ENCODE measurements at places on chromosomes 5 and 9.
A peak's percentile ranks its signal among the peaks of the same experiment; 100 is the strongest.

- no peak for DNase-seq
These were observed 88.6 kb upstream of the GABRP start for GRCh38 chr5:170694911-170695310.

DNA sequence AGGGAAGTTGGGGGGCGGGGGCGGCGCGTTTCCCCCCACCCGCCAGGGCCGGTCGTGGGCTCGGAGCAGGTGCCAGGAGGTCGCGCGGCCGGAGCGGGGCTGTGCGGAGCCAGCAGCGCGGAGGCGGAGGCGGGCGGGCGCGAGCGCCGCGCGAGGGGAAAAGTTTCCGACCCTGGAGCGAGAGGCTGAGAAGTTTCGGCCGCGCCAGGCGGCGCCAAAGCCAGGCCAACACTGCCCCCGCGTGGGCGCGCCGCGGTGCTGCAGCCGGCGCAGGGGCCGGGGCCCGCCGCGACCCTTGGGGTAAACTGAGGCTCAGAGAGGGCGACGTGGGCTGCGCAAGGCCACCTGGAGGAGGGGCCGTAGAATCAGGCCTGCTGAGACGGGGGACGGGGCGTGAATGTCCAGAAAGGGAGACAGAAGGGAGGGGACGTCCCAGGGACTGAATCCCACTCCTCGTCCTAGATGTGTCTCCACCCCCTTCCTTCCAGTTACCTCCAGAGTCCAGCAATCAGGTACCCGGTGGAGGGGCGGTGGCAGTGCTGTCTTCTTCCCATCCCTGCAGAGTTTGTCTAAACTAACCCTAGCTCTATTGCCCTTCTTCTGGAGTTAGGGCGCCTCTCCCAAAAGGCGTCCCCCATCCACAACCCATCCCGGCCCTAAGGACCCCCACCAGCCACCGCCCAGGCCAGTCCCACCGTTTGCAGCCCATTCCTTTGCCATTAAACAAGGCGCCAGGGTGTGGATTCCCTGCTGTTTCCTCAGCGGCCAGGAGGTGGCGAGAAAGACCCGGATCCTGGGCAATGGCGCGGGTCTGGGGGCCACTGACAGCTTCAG, 10.2 kb downstream of the C9orf50 start:
- peak; percentile 74 for DNase-seq

DNA sequence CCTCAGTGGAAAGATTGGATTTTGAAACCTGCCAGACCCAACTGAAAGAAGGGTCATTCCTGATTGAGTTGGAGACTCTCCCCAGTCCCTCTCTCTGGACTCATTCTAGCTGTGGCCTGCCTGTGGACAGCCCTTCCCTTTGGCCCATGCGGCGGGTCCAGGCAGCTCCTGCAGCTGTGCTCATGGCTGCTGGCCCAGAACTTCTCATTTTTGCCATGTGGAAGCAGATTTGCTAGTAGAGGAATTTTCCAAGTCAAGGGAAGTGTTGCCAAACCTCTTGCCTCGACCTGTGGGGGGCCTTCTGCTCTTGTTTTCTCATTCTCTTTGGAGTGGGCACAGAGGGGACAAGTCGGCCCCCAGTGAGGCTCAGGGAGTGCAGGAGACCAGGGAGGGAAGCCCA, 89.2 kb downstream of the ANKRD33B start:
- no peak for DNase-seq

DNA sequence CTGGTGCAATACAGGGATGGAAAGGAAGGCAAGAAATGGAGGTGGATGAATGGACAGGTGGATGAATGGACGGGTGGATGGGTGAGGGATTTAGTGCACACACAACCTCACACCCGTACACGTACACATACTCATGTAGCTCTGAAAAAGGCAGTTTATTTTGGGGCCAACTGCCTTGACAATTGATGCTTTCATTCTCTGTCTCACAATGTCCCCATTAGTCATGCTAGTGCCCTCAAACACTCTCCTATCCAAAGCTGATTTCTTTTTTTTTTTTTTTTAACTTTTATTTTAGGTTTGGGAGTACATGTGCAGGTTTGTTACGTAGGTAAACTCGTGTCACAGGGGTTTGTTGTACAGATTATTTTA, 495.0 kb downstream of the DMAC1 start:
- DNase-seq, result no peak

DNA sequence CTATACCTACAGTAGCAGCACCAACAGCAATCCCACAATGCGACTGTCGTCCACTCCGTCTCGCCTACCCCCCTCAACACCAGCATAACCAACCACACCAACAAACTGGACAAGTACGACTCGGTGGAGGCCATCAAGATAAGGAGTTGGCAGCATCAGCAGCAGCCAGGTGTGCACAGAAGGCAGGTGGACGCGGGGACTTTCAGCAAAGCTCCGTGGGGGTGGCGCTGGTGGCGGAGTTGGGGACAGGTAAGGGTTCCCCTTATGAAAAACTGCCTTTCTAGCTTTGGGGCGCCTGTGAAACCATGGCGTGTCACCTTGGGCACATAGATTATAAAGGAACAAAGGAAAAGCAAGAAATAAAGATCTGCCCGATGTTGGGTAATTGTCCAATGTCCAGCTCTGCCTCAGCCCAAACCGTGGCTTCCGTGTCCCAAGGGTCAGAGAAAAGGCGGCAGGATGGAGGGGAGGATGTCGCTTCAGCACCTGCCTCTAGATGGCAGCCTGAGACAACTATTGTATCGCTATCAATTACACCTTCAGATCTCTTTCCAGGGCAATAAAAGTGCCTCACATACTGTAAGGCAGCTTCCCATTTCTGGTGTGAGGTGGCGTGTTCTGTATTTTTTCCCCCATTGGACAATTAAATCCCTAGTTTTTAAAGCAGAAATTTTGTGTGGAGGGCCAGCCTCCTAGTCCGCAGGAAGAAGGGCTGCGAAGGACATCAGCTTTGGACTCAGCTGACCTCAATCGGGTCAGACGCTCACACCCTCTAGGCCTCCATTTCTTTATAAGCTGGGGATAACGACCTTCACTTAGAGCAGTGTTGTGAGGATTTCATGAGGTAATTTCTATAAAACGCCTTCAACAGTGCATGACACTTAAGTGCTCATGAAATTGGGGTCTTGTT, 58.8 kb downstream of the MTRR start:
- DNase-seq, result no peak

DNA sequence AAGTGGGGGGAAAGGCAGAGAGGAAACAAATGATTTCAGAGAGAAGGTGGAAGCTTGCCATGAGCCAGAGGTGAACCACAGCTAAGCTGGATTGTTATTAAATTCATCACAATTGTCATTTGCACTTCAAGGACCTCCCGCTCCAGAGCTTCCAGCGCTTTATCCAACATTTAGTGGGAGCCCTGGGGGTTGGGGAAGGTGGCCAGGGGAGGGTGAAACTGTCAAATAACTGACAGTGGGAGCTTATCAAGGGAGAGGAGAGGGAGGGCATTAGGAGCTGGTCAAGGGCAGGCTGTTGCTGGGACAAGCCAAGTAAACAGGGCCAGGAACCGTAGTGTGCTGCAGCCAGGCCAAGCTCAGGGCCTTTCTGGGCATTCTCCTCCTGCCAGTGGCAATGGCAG, 71.5 kb downstream of the SIL1 start:
- no peak for DNase-seq

- DNase-seq, result no peak
These were observed 402.3 kb upstream of the ZNF608 start for GRCh38 chr5:125148706-125149105.

DNA sequence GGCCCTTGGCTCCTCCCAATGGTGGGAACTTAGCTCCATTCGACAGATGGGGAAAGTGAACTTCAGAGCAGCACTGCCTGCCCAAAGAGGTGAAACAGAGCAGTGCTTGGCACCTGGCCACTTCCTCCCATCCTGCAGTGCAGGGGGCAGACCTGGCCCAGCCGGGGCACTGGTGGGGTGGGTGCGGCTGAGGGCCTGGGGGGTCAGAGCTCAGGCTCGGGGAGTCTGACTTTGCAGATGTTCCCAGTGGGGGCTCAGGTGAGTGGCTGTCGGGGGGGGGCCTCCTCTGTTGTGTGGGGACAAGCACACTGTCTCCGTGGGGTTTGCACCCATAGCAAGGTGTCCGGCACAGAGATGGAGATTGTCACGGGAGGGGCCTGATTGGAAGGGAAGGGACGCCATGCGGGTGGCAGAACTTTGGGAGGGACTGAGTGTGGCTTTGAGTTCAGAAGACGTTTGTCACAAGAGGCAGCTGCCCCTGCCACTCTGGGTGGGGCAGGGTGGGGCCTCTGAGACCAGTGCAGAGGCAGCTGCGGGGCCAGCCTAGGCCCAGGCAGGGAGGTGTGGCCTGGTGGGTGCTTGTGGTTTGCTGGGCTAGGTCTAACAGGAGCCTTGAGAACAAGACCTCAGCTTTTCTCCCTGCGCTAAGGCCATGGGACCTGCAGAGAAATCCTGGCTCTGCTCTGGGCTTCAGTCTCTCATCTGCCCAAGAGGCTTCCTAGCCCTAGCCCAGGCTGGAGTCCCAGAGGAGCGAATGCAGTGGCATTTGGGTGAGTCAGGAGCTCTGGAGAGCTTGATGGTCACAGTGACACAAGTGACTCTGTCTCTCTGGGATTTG, 2.5 kb downstream of the MYMK start:
- DNase-seq, result no peak

- DNase-seq, result no peak
These were observed 18.3 kb upstream of the FRMPD1 start for GRCh38 chr9:37632479-37632878.

- no peak for DNase-seq
These were observed 16.8 kb downstream of the SLC46A2 start for GRCh38 chr9:112873773-112874405.

- DNase-seq, result no peak
These were observed 57.8 kb upstream of the ANXA1 start for GRCh38 chr9:73093740-73094379.

GRCh38 chr5:176810687-176811501, 535 bp downstream of the UNC5A start:
- no peak for DNase-seq

GRCh38 chr5:130099008-130099407, 194.7 kb downstream of the CHSY3 start:
- no peak for DNase-seq

DNA sequence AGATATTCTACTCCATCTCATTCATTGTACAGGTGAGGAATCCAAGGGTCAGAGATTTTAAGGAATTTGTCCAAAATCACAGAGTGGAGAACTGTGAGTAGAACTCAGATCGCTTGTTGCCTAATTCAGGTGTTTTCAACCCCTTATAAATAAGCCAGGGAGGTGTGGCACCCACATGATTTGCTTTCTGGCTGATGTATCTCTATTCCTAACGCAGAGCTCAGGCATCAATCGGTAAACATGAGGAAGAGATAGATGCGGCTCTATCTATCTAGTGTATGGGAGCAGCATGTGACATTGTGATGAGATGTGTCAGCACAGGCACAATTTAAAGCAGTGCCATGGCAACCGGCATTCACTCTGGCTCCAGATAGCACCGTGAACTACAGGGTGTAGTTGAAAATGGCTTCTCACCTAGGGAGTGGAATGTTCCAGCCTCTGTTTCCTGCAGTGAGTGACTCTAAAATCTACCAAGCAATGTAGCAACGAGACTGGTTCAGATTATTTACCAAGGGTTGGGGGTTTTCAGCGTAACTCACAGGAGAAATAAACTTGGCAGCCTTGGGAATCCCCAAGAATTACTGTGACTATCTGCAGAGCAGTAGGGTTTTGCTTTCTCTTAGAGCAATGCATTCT, 53.4 kb upstream of the SUB1 start:
- DNase-seq, result no peak

DNA sequence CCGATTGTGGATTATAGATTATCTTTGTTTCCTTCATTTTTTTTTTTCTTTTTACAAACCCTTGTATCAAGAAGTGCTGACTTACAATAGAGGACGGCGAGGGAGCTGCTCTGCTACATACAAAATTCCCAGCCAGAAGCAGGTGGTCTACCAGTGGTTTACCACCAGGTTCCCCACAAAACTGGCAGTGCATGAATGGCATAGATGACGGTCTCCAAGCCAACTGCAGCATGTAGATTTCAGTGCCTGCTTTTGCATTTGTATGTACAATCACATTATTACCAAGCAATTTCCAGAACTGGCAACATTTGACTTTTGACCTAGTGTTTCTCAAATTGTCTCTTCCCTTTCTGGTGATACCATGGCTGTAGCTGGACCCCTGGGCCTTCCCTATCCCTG, 84.0 kb downstream of the ACER2 start:
- DNase-seq, result no peak

GRCh38 chr9:122370869-122371755, at the start of gene PTGS1:
TSS of gene PTGS1 (plus strand) at chr9:122371024. CDS start at chr9:122371085, 61 bp downstream.
- no peak for DNase-seq

- DNase-seq, result no peak
These were observed 25.0 kb upstream of the SEMA4D start for GRCh38 chr9:89522959-89523285.

DNA sequence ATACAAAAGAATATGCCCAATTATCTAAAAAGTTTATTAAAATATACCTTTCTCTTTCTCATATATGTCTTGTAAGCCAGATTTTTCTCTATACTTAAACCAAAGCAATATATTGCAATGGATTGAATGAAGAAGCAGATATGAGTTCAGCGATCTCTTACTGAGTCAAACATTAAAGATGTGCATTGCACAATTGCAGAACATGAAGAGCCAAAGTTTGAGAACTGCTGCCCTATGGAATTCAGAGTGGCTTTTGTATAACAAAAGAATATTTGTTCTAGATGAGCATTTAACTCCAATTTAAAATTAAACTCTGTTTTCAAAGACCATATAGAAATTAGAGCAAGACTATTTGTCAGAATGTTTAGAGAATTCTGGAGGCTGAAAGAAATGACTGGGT, 519.0 kb upstream of the DAB2 start:
- no peak for DNase-seq

DNA sequence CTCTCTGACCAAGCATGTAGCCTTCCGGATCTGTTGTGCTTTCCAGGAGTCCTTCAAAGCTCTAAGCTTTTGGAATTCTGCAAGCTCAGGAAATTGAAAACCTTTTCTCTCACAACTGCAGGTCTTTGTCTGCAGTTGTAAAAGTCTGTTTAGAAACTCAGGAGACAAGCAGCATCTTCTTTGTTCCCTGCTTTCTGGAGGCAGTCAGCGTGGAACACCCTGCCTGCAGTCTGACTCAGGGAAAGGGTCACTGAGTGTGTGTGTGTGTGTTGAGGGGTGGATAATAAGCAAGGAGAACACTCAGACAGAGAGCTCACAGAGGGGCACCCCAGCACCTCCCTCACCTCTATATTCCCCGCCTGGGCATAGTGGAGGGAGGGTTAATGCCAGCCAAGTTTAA, 29.1 kb downstream of the KCNIP1 start:
- DNase-seq, result peak; percentile 13

DNA sequence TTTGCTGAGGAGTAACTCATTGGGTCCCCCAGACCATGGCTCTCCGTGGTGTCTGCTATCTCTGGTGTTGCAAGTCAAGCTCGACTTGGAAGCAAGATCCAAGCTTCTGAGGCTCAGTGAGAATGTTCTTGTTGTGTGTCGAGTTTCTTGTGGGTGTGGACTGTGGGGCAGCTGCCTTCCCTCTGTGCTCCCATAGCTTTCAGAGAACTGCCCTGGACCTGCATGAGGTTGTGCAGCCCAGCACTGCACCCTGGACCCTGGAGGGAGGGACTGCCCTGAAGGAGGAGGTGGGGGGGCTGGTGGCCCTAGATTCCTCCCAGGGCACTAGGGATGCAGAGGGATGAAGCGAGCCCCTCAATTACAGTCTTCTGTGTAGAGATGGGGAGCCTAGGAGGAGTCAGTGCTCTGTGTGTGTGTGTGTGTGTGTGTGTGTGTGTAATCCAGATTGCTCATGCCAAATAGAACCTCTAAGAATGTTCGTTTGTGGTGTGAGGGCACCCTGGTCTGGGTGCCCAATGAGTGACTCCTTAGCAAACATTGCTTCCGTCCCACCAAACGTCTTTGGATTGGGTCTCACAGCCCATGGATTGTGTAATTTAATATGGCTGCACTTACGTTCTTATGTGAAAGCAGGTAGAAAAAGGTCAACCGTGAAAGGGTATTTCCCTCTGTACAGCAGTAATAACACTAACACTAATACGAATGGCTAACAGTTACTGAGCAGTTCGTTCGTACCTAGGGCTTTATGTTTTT, 143.3 kb upstream of the LMX1B start:
- DNase-seq, result no peak

All from natural killer cell treated with Interleukin-12 subunit alpha and Interleukin-12 subunit beta and Interleukin-15 and Interleukin-18, amount 100 ng/mL, for 72 hours (primary cell).